Cortex of kidney (tissue), 1 donor: ENCODE measurements at places on chromosomes 7 and 10.

DNA sequence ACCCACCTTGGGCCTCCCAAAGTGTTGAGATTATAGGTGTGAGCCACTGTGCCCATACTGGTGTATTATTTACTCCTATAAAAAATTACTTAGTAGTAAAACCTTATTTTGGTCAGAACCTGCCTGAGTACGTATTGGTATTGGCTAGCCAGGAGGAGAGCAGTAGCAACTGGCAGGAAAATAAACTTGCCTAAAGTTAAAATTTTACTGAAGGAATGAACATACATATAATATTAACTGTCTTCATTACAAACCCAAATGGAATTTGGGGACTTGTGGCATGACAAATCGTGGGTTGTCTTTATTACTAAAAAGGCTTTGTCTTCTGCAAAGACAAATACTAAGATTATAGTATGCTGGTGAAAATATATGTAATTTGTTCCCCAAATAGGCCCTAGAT lies 8.4 kb downstream of the RAB18 start:
- DNase-seq: no peak

GRCh38 chr10:24556126-24556749 lies 167.4 kb downstream of the ARHGAP21 start:
- DNase-seq: no peak

GRCh38 chr10:18278181-18278580 lies 138.0 kb downstream of the CACNB2 start:
- DNase-seq: no peak

GRCh38 chr10:77970869-77971803 lies 44.6 kb upstream of the DLG5 start:
- no peak for DNase-seq

DNA sequence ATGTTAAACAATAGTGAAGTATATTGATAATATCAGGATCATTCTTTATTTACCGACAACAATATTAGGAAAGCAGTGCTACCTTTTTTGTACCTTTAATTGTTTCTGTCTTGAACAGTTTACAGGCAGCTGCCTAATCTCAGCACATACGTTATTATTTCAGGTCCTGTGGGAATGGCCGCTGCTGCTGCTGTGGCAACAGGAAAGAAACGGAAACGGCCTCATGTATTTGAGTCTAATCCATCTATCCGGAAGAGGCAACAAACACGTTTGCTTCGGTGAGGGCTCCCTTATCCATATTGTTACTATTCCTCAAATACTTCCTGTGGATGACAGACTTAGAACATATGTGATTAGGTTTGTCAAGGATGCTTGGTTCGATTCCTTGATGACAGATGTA lies 59.7 kb downstream of the NRF1 start:
- no peak for DNase-seq

DNA sequence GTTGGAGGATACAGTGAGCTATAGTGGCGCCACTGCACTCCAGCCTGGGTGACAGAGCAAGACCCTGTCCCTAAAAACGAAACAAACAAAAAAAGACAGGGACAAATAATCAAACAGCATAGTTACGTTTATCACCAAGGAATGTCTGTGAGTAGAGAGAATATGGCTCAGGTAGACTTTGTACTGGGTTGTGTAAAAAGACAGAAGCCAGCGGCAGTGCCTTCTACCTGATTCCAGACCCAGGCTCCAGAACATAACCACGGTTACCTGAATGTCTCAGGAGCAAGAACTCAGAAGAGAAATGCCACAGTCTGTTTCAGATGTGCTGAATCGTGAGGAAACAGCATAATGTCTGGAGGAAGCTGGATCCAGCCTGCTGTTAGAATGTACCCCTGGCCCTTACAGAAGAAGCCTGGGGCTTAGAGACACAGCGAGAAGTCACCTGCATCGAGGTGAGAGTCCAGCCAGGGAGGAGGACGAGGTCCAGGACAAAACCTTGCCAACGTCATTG lies 60.9 kb upstream of the KAT6B start:
- no peak for DNase-seq

GRCh38 chr7:7790041-7790741 lies 71.8 kb upstream of the RPA3 start:
- DNase-seq: no peak

GRCh38 chr10:126895214-126895781 lies 9.9 kb upstream of the DOCK1 start:
- DNase-seq: no peak

DNA sequence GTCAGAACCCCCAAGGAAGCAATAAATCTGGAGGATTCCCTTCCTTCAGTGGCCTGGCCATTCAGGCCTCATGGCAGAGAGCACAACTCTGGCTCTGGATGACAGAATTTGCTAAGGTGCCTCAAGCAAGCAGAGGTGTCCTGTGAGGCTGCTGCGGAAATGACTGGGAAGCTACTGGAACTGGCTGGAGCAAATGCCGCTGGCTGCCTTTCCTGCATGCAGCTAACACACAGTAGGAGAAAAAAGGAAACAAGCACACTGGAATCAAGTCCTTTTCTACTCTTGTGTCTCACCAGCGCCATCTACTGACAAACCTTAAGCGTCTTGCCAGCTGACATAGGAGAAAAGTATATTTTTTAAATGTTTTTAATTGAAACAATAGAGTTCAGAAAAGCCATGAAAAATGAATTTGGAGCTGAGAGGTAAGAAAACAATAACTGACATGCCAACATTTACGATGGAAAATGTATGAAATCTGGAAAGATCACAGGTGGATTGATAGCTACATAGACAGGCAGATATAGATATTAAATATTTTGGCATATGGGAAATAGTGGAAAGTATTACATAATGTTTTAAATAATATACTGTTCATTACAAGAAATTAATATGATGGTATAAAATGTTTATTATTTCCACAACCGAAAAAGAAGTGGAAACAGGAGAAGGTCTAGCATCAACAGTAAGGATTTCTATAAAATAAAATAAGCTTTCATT lies 951.6 kb downstream of the ANKRD7 start:
- no peak for DNase-seq

DNA sequence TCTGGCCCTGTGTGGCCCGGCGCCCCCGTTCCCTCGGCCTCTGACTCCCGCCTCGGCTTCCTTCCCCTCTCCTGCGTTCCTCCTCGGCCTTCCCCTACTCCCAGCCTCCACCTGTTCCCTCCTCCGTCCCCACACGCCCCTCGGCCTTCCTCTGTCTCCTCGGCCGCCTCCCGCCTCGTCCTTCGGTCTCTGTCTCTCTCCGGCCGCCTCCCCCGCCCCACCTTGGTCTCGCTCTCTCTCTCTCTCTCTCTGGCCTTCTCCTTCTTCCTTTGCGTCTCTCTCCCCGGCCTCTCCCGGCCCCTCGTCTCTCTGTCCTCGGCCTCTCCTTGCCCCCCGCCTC lies 588 bp downstream of the GET4 start:
- no peak for DNase-seq

GRCh38 chr10:94037286-94037685 lies 43.6 kb downstream of the PLCE1 start:
- no peak for DNase-seq

DNA sequence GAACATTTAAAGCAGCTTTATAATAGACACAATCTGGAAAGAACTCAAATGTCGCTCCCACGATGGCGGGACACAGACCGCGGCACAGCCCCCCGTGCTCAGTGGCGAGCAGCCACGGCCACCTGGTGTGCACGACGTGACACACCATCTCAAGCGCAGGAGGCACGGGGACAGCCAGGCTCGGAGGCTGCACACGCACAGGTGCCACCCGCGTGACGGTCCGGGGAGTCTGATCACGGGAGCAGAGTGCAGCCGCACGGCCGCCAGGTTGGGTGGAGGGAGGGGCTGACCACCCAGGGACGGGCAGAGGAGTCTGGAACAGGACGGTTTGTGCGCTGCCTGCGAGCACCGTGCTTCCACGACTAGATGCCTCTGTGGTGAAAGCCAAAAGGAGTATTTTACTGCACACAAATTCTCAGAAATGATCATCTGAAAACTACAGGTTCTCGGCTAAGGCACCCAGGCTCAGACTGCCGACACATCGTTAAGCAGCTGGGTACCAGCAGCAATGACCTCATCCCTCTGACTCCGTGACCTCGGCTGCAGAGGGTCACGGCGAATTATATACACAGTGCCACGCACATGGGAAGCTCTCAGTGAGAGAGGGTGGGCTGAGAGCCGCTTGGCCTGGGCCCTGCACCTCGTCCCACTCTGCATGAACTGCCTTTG lies 7.5 kb upstream of the GPER1 start:
- DNase-seq: no peak

GRCh38 chr7:143245123-143245522 lies 18.1 kb upstream of the GSTK1 start:
- DNase-seq: no peak

GRCh38 chr10:36808625-36809362 lies 316.6 kb upstream of the ANKRD30A start:
- DNase-seq: no peak

DNA sequence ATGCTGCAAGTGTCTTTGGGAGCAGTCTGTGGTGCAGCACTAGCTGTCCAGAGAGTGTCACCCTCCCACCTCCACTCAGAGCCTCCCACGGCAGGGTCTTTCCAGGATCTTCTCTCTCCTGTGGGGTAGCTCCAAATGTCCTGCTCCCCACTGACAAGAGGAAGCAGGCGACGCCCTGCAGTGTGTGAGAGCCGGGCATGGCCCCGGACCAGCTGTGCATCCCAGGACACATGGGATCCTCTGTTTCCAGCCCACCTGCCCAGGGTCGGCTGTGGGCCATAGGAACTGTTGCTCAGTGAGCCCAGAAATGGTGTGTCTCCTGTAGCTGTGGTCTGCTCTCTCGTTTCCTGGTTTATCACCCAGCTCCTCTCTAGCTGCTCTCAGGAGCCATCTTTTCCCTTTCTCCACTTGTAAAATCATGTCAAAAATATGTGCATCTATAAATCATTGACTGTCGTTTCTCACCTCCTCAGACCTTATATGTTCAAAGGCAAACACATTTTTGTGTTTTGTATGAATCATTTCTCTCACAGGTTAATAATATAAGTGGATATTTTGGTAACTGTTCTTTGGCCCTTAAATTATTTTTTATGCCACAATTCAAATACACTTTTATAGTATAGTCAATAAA lies 74.9 kb downstream of the VWC2 start:
- DNase-seq: no peak

GRCh38 chr7:81492240-81492639 lies 277.6 kb downstream of the HGF start:
- DNase-seq: no peak

- DNase-seq: no peak
Observed at GRCh38 chr10:129954492-129955315, 9.4 kb downstream of the EBF3 start.

DNA sequence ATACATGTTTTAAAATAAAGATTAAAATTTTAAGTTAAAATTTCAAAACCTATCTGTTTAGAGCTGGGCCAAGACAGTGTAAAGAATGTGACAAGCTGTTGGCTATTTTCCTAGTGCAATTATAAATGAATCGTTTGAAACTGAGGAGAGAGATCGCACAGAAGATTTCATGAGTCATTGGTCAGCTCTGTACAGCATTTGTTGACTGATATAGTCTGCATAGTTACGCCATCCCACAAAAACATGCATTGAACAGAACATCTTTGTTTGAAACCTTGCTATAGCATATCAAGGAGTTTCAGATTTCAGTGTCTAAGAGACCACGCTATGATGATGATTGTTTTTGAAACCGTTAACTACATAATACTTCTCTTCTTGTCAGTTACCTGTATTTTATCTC lies 1.3 kb upstream of the C10orf67 start:
- no peak for DNase-seq

GRCh38 chr7:49479936-49480544 lies 293.4 kb upstream of the VWC2 start:
- no peak for DNase-seq

GRCh38 chr10:78339251-78339650 lies 305.6 kb downstream of the RPS24 start:
- no peak for DNase-seq

GRCh38 chr7:68103319-68103718 lies 1106.7 kb downstream of the TYW1 start:
- no peak for DNase-seq

GRCh38 chr7:54946271-54946670 lies 72.5 kb upstream of the EGFR start:
- DNase-seq: no peak

GRCh38 chr7:84837405-84837804 lies 349.5 kb downstream of the SEMA3D start:
- no peak for DNase-seq

DNA sequence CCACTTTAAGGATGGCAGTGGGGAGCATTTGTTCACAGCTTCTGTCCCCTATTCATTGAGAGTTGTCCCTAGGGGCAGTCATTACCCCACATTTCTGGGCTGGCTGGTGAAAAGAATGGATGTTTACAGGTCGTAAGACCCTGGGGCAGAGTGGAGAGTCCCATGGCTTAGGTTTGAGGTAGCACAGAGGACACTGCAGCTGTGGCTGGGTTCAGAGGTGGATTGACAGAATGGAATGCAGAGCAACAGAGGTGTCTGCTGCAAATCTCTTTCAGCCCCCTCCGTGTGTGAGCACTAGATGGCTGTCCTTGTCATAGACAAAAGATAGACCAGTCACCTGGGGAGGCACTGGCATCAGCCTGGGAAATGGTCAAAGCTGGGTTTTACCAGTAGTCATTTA lies 141.9 kb downstream of the CACNB2 start:
- no peak for DNase-seq

DNA sequence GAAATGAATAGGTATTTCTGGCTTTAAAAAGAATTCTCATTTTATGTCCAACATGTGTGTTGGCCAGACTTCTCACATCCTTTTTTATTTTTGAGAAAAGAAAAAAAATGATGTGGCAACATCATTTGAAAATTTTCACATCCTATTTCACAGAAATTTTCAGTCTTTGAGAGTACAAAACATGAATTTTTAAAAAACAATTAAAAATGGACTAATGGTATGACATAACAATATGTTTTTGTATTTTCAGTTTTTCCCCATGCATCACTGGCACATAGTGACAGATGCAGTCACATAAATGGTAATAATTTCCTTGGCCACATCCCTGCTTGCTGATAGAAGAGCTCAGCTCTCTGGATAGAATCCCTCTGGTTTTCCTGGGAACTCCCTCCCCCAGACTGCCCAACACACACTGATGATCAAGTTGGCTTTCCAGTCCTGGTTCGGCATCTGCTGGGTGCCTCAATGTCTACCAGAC lies 188.5 kb upstream of the AGR3 start:
- DNase-seq: no peak

DNA sequence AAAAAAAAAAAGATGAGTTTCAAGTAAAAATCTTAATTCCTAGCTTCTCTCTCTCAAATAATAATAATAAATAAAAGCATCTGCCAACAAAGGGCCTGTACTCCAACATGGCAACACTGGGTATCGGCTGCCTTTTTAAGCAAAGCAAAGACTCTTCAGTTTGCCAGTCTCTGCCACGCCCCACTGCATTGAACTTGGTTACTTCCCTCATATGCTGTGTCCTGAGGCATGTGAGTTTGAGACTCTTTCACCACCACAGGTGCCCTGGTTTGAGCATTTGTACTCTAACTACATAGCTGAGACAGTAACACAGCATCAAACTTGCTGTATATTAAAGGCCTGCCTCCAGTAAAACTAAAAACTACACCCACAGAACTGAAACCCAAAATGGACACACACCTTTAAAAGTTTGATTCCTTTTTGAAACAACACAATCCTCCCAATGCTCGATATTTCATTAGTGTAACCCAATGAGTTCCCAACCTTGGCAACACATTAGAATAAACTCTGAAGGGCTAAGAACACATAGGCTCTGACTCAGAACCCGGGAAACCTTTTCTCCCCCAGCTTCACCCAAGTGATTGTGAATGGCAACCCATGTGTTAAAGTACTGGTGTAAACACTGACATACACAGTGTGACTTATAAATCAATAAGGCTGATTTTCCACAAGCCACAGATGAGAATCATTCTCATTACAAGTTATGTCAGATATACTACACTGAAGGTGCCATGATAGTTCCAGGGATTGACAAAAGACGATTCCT lies 12.0 kb downstream of the JAZF1 start:
- DNase-seq: no peak

GRCh38 chr10:58723966-58724365 lies 211.3 kb downstream of the BICC1 start:
- DNase-seq: no peak
